Fibroblast of skin of abdomen (primary cell): ENCODE measurements at places on chromosomes 2 and 18.

- DNase-seq = peak; percentile 70
Observed at GRCh38 chr18:9787036-9787435, 78.9 kb downstream of the RAB31 start.

- DNase-seq = no peak
Observed at GRCh38 chr18:33863912-33864311, 285.9 kb downstream of the ASXL3 start.

- DNase-seq = no peak
Observed at GRCh38 chr18:32040936-32041335, 22.3 kb downstream of the RNF125 start.

DNA sequence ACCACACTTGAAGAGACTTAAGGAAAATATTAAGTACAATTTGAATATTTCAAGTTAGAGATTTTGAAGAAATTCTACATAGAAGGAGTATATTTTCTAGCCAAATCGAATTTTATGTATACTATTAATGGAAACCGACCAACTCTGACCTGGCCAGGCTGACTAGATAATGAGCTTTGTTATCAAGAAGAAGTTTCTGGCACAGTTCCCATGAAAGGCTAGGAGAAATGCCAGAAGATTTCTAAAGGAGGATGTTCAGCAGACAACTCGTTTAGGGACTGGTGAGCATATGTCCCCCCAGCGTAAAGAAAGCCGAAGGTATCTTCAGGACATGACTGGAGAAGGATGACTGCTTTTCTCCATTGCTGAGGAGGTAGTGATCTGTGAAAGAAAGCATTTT, 127.3 kb downstream of the DIS3L2 start:
- DNase-seq = peak; percentile 5

- no peak for DNase-seq
Observed at GRCh38 chr2:146762786-146763185, 1082.0 kb upstream of the ACVR2A start.

DNA sequence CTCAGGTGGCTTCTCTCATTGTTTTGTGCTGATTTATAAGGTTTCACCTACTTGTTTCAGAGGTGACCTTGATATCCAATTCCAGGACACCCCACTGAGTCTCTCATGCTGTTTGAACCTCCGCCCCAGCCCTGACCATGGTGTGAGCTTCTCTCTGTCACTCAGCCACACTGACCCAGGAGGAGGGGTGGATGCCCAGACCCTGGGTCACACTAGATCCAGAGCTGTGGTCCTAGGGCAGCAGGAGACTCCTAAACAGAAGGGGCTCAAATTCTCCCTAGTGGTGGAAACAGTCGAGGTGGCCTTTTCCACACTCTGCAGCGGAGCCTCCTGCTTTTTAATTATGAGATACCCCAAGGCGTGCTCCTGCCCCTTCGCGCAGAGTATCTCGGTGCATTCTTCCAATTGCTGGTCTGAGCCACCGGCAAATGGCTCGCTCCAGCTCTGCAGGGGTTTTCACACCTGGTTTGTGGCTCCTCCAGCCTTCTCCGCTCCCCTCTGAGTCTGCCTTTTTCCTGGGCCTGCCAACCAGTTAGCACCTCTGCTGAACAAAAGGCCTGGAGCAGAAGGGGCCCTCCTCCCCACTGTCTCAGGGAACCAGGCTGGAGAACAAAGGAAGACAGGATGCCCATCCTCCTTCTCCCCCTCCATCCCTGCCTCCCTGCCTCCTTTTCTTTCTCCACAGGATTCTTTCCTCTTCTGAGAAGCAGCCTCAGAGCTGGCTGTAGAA, 147.3 kb upstream of the SPRED2 start:
- no peak for DNase-seq

- no peak for DNase-seq
Observed at GRCh38 chr18:54382733-54383252, 25.1 kb downstream of the C18orf54 start.
